A549 treated with DMSO at 1 μM for 4 hours (cell line): ENCODE measurements at places on chromosomes 2 and 18. TPM values are rescaled to one million over a fixed set of nuclear protein-coding genes. Genes with fewer than 3 reads are reported as not detected.

Gene GPR55
- 0.04 TPM in 1 of 5 replicates, not detected in the others for total RNA-seq

Gene PSMA8
- total RNA-seq = not detected in 5 replicates

Gene MPP4
- 0.08 TPM in 2 of 5 replicates, not detected in the others for total RNA-seq

Gene BOLL
- total RNA-seq = not detected in 5 replicates

Gene TLX2
- 0.14 to 0.43 TPM (median 0.25 TPM) in 5 replicates for total RNA-seq
